ENCODE measurements at places on chromosomes 5 and 9.

GRCh38 chr5:79759848-79760247 is 70.2 kb downstream of the CMYA5 start:
- no peak for DNase-seq

DNA sequence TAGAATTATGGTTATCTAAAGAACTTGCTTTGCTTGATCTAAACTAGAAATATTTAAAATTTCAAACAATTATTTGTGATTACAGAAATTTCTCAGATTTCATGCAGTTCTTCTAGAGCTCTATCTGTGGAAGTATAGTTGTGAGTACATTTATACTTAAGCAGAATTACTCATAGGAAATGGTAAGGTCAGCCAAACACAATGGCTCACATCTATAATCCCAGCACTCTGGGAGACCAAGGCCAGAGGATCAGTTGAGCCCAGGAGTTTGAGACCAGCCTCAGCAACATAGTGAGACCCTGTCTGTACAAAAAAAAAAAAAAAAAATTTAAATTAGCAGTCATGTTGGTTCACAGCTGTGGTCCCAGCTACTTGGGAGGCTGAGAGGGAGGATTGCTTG is 71.0 kb downstream of the INVS start:
- DNase-seq = no peak

- no peak for DNase-seq
Measured at GRCh38 chr5:172097356-172097755, 90.7 kb downstream of the STK10 start.

DNA sequence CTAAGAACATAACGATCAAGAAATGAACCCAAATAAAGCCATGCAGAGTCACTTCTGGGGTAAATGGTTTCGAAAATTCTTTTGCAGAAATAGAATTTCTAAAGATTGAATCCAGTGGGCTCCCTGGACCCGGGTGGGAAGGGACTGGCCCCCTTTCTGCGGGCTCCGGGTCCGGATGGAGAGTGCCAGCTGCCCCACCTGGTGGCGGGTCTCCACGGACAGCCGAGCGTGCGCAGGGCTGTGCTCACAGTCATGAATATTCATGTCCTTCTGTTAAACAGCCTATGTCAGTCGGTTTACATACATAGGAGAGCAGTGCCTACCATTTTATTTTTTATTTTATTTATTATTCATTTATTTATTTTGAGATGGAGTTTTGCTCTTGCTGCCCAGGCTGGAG is 4.7 kb upstream of the PPP1R26 start:
- no peak for DNase-seq

- DNase-seq = no peak
Measured at GRCh38 chr5:143023411-143024096, 253.4 kb downstream of the ARHGAP26 start.

- no peak for DNase-seq
Measured at GRCh38 chr9:89359751-89360261, 41.5 kb downstream of the SECISBP2 start.

DNA sequence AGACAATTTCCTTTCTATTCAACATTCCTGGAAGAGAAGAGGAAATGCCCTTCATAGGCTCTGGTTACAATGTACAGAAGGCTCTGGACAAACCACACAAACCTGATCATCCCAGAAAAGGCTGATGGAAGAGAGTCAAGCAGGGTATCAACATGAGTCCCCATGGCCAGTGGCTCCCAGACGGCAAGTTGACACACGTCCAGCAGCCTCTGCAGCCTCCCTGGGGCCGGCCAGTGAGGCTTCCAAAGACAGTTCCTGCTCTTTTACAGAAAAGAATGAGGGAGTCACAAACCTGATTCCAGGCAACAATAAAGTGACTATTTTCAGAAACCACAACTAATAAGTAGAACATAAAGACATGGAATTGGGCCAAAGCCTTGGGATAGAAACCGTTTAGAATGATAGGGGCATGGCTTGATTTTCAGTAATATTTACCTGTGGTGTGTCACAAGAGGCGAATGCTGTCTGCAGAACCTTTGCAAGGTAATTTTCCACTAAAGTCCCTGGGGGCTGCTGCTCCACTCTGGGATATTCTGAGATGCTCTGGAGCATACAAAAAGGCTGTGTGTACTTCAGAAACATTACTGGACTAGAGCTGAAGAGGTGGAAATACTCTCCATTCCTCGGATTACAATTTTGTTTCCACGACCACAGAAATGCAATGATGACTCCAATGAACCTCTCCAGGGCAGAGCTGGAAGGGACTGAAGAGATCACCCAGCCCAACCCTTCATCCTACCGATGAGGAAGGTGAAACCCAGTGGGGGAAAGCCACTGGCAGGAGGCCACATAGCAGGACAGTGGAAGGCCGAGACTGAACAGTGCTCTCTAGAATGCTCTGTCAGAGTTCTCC is 10.4 kb downstream of the MED27 start:
- no peak for DNase-seq

DNA sequence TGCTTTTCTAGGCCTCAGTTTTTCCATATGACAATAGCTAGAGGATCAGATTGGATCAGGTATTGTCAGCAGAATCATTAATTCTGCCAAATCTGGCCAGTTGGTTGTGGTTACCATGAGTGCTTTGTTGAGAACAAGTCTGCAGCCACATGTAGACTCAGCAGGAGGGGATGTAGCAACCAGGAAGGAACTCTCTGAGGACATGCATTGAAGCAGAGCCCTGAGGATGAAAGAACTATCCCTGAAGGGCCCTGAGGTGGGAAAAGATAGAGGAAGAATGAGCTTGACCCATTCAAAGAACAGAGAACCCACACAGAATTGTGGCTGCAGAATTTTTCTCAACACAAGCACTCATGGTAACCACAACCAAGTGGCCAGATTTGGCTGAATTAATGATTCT is 60.1 kb upstream of the AFAP1L1 start:
- DNase-seq = no peak

GRCh38 chr9:130898552-130898852 is 1.9 kb upstream of the QRFP start:
- no peak for DNase-seq

GRCh38 chr5:14706615-14707021 is 42.1 kb downstream of the OTULIN start:
- DNase-seq = no peak

DNA sequence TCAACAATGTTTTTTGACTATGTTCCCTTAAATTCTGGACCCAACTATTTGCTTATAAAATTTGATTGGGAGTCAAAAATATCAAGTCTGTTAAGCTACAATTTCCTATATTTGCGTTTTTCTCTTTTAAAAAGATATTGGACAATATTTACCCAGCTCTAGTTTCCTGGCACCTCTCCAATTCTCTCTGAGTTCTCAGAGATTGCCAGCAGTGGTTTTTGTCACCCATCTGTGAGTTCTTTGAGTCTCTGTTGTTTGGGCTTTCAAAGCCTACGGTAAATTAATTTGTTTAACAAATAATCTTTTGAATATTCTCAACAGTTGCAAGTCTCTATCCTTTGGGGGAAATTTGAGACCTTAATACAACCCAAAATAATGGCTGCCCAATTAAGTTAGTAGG is 174.2 kb upstream of the PUM3 start:
- no peak for DNase-seq

DNA sequence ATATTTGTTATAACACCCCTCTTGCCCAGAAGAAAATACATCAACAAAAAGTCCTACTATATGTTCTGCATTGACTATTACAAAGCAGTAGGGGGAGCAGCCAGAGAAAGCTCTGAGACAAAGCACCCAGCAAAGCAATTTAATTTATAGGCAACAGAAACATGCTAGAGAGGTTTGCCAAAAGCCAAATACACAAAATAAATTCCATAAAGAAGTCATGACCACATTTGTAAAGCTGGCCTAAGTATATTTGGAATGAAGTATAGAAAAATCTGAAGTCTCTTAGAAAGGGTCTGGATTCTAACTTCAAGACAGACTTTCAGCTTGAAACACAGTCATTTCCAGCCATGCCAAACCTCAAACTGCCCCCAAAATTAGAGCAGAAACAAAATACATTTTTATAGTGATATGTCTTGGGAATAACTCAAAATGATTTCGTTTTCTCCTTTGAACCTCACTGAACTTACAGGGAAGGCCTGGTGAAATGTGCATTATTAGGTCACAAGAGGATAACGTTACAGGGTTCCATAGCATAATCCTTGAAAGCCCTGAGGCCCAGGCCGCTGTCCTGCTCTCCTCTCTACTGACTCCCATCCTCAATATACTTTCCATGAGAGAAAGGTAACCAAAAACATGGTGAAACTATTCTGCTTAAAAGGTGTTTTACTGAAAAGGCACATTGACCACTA is 451.8 kb downstream of the RAB3C start:
- DNase-seq = peak; percentile 74

DNA sequence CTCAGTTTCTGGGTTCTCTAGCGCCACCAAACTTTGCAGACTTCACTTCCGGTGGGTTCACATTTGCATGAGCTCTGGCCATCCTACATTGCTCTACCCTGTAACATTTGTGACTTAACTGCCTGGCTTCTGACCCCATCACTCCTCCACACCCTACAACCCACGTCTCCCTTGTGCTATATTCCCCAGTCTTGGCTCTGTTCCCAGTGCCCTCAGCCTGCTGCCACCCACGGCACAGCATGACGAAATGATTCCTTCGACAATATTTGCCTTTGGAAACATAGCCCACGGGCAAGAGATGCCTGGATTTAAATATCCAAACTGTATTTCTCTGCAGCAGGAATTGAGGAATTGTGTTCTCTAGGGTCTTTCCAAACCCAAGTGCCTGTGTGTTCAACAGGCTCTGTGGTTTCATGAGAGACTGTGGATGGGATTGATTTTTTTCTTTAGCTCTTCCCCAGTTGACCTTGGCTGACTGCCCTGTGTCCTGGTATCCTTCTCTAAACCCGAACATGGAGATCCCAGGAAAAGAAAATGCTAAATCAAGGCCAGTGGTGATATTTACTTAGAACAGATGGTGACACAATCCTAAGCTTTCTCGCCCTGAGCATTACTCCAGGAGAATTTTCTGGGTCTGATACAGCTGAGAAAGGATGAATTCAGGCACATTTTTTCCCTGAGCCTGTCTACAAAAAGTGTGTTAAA is 44.4 kb upstream of the GRIA1 start:
- DNase-seq = no peak

- no peak for DNase-seq
Measured at GRCh38 chr5:153905219-153905618, 133.5 kb downstream of the FAM114A2 start.

DNA sequence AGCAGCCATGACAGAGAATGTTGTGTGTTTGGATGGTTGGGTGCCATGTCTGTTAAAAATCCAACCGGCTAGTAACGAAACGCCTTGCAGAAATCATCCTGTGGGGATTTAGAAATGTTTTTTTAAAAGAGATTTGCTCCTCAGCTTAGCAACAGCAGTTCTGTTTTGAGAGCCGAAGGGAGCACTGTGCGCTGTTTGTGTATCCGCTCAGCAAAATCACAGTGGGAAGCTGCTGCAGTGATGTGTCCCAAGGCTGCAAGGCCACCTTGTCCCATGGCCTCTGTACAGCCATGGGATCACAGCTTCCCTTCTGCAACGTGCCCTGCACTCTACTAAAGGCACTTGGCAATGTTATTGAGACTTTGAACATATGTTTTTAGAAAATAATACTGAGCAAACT is 40.9 kb downstream of the TRIO start:
- DNase-seq = no peak

DNA sequence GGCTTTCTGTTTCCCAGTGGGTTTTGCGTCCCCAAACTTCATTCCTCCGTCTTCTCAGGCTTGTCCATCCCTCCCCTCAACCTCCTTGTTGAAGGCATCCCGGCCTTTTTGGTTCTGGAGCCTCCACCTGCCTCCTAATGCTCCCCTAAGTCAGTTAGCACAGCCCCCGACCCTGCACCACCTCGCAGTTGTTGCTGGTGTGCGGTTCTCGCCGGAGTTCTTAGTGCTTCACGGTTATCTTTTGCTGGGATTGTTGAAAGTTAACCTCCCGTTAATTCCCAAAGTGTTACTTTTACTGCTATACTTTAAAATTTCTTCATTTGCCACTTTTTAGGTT is 447 bp downstream of the UBLCP1 start:
- no peak for DNase-seq

- DNase-seq = no peak
Measured at GRCh38 chr5:132259069-132259851, 1.8 kb downstream of the PDLIM4 start.

DNA sequence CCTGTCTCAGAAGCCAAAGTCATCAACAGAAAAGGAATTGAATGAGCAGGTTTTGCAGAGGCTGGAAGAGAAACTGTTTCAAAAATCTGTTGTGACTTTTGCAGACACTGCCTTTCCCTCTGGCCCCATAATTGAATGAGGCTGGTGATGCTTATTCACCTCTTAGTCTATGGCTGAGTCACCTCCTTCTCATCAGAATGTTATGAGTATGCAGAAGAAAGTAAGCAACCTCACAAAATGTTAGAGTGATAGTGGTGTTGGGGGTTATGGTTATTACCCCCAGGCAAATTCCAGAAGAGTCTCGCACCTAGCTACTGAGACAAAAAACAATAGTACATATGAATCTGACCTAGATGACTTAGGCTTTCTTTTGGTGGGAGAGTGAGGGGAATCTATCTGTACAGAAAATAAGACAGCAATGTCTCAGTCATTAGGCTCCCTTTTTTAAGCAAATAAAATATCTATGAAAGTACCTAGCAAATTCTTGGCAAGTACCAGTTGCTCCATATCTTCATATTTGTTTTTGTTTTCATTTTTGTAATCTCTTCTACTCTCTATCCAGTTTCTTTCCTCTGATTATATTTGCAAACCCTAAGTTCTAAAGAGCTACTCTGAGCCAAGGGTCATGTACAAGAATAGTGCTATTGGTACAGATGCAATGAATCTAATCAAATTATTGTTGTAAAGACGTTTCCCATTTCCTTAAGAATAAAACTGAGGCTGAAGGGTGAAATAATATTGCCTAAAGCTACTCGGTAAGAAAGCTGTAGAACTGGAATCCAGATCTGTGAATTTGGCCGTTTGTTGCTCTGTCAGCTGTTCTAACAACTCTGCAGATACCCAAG is 498.1 kb upstream of the TNC start:
- DNase-seq = no peak

GRCh38 chr9:506281-506680 is 291.6 kb downstream of the DOCK8 start:
- DNase-seq = no peak

DNA sequence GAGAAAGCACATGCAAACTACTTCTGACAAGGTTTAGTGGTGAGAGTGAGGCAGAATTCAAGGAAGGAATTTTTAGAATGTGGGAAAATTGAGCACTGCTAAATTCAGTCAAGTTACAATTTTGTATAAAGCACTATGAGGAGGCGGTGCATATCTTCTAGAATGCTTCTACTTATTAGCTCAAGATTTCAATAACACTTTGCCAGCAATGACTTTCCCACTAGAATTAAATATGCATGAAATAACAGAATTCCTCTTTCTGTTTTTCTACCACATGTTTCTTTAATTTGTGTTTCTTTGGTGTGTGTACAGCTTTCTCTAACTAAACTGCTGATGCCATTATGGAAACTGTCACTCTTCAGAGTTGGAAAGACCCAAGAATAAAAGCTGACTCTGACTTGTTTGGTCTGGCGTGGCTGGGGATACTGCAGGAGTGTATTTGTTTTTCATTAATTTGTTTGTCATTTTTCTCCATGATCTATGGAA is 163.5 kb downstream of the ARSB start:
- no peak for DNase-seq

Data from AML-193 (cell line).